ENCODE measurements at places on chromosomes 11 and 22.

DNA sequence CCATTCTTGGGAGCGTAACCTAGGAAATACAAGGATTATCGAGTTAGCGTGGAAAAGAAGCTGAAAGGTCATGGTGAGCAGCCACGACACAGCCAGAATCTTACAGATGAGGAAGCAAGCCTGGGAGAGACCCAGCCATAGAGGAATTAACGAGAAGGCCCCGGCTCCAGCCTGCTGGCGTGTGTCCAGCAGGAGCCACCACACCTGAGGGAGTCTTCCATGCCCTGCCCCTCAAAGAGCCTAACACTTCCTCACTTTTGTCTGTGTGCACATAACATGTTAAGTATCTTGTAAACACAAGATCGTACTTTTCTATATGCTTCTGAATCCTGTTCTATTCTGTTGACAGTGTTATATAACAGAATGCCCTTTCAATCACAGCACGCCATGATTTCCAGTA lies 18.1 kb downstream of the CECR2 start:
- DNase-seq, result no peak

DNA sequence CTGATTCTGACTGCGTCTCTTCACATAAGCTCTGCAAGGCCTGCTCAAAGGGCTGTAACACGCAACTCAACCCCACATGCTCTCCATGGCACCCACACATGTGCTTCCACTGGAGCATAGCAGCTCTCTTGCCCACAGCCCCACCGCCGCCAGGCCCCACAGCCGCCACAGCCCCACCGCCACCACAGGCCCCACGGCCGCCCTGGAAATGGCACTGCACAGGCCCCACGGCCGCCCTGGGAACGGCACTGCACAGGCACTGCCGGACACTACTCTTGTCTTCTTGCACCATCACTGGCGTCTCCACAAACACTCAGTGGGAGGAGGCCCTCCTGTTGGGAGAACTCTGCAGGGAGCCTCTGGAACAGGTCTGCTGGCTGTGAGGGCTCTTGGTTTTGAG lies 8.6 kb downstream of the MOB2 start:
- no peak for DNase-seq

DNA sequence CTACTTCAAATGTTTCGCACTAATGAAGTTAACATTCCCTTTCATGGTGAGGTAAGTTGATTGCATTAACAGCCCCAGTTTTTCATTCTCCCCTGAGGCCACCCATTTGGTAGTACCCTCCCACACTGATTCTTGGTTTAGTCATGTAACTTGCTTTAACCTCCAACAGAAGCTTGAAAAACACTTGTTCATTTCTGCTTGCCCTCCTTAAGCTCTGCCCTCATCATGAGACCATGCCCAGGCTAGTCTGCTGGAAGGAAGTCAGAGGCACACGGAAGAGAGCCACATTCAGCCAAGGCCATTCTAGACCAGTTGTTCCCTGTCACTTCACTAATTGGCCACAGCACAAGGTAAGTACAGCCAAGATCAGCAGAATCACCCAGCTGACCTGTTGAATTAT lies 50.7 kb upstream of the CD44 start:
- DNase-seq, result no peak

DNA sequence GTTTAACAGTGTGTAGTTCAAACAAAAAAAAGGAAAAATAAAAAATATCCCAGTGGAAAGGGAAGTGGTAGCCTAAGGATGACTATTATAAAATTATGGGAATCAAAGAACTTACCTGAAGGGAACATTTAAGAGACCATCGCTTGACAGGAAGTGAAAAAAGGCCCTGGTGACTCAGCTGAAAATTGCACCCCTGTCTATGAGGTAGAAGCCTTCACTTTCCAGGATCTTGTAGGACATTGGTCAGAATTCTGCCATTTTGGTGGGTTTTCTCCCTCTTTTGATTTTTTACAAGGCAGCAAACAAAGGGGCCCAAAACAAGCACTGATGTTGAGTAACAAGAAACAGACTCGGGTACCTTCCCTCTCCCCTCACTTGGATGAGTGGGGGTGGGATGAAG lies 15.6 kb downstream of the DDX17 start:
- no peak for DNase-seq

GRCh38 chr22:46588279-46589140 lies 31.7 kb upstream of the GRAMD4 start:
- DNase-seq, result no peak

GRCh38 chr11:71247551-71248250 lies 4.7 kb downstream of the SHANK2 start:
- DNase-seq, result no peak

Data from CD4-positive, alpha-beta T cell (primary cell).